ENCODE measurements at places on chromosomes 2 and 18.

DNA sequence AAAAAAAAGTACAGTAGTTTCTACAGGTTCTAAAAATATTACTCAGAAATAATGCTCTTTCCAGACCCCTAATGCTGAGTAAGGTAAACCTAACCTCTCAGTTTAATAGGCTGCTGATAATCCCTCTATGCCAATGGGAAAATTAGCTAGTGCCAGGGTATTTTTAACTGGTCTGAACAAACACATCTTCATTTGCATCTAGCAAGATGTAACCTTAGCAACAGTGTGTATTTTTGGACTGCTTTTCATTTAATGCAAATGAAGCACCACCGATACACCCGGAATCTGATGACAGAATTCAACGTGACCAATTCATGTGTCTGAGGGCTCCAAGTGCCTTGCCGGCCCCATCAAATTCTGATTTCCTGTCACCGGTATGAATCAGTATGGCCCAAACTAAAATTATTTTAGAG lies 47.4 kb upstream of the CYRIA start:
- no peak for DNase-seq

DNA sequence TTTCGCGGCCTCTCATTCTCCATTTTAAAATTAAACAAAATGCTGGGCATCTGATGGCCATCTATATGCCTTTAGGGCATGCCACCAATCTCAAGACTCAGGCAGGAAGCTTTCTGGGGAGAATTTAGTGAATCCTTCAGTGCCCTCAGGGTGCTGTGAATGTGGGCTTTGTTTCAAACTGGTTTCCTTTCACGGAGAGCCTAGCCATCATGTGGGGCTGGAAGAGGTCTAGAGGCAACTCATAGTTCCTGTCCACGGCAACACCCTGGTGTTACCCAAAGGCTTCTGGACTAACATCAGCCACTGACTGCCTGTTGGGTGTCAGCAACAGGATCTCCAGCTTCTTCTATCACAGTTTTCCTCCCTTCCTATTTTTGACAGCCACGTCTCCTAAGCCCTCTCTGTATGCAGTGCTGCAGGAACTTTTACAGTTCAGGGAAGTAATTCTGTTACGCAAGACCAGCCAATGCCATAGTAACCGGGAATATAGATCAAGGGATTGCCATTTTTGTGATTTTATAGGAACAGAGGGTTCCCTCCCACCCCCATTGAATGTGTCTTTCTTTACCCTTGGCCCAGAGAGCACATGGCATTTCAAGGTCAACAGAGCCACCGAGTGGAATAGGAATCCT lies 7.9 kb upstream of the WDR33 start:
- no peak for DNase-seq

DNA sequence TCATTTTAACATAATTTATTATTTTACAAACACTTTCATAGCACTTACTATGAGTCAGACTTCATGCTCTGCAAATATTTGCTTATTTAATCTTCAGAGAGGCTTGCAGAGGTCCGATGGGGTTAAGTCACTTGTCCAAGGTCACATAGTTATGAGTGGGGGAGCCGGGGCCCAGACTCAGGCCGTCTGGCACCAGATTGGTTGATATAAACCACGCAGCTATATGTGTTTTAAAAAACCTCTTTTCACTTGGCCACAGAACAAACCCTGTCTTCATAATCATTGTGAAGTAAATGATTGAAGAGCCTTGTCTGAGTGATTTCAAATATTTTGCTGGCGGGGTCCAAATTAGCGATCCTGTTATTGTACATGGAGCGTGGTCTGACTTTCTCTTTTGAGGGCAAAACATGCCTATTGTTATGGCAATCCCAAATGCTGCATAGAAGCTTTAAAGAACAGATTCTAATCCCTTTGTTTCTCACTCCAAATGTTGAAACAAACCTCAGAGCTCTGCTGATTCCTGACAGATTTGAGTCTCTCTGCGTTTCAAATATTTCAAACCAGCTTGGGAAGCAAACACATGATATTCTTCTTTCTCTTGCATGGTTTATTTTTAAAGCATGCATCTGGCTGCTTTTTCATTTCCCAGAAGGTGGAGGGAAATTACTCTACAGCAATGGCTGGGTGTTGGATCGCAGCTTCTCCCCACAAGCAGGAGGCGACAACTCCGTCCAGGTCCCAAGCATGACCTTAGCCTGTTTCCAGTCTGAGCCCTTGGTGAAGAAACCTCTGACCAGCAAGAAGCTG lies 142.4 kb downstream of the DDX1 start:
- DNase-seq = peak; percentile 42

GRCh38 chr2:95278051-95278471 lies 3.8 kb downstream of the PROM2 start:
- DNase-seq = peak; percentile 75

GRCh38 chr2:97967931-97968627 lies 27.7 kb downstream of the TMEM131 start:
- DNase-seq = no peak

DNA sequence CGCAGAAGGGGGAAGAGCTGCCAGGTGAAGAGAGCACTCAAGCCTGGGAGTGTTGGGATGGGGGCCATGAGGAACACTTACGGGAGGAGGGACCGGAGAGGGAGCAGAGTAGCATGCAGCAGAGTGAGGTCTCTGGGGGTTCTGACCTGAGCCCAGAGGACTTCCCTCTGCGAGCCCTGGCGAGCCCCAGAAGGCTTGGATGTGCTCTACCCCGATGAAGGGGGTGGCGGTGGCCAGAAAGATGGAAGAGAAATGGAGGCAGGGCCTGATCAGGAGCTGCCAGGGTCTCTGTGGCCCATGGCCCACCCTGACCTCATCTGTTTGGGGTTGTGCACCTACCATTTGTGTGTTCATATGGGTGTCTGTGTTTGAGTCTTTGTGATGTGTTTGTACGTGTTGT lies 42.0 kb downstream of the CROCC2 start:
- no peak for DNase-seq
